ENCODE measurements at places on chromosomes 16 and 17. TPM values are rescaled to one million over a fixed set of nuclear protein-coding genes. Genes with fewer than 3 reads are reported as not detected.

DNA sequence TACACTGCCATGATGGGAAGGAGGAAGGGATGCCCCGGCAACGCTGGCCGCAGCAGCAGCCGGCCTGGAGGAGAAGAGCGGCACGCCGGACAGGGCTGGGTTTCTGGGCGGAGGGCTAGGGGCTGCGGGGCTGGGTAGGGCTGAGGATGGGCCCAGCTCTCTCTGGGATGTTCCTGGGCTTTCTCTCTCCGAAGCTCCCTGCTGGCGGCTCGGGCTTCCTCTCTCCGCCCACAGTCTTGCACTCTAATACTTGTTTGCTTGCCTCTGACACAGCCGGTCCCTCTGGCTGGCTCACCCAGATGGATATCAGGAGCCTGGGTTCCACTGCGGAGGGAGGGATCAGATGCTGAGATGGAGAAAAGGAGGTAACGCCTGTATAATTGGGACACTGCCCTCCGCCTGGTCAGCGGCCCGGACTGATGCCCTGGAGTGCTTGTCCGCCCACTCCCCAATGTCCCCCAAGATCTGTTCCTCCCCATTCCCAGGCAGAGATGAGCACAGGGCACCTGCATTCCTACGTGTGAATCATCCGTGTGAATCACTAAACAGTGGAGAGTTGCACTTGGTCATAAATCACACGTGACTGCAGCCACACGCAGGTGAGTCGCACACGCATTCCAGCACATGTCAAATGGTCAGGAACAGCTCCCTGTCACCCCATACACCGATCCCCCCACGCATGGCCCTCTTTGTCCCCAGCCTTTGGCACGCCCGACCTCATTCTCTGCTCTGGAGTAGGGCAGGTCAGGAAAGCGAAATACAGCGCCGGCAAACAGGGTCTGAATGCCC is at the start of gene ALOXE3:
Gene ALOXE3, minus strand, starts transcription at position 535 of the 789 bp plus-strand sequence. Its CDS starts 524 bp downstream, at position 11.
- DNase-seq: no peak

DNA sequence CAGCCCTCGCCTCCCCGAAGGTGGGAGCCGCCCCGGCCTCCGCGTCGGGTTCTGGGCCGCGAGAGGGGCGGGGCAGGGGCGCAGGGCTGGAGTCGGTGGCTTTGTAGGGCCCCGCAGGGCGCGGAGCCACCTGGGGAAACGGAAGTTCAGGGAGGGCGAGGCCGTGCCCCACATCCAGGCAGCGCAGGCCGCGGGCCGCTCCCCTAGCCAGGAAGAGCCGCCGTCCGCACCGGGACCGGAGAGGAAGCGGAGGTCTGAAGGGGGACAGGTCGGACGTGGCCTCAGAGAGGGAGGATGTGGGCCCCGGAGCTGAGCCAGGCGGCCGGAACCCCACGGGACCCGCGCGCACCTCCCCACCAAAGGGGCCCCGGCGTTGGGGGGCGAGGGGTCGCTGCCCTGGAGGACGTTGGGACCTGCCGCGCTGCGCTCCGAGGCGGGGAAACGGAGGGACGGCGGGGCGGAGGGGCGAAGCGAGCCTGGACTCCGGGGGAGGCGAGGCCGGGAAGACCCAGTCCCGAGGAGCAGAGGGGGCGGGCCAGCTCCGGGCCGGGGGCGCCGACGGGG is 482 bp upstream of the SLC16A3 start:
- DNase-seq: peak; percentile 89

DNA sequence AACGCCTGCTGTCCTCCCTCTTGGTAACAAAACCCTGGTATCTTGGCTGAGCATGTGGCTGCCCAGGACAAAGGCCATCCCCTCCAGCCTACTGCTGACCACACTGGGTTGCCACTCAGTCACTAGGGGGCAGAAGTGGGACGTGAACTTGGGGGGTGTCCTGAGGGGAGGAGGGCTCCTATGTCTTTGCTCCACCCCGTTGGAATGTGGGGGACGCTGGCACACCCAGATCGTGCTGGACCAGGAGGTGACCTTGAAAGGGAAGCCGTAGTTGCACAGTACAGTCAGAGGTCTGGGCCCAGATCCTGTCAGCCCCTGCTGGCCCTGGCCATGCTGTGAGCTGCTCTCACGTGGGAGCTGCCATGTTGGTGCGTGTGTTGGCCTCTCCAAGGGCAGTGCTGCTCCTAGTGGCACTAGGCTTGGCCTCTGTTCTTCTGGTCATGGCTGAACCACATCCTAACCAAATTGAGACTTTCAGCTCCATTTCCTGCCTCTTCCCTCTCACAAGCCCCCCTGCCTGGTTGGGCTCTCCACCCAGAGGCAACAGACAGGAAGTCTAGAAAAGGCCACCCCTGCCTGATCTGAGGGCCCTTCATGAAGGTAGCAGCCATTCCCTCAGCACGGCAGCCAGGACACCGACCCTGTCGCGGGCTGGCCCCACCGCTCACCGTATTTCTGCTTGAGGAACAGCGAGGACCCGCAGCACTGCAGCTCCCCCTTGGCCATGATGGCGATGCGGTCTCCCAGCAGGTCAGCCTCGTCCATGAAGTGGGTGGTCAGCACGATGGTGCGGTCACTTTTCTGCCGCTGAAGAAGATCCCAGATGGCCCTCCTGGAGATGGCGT is 29.0 kb upstream of the RNPS1 start:
- DNase-seq: peak; percentile 68

GRCh38 chr16:79188739-79189122 is 411.8 kb downstream of the MAF start:
- DNase-seq: no peak

The NME1 gene
- 29.4 TPM for total RNA-seq

GRCh38 chr17:42345396-42346073 is 42.7 kb downstream of the STAT3 start:
- peak; percentile 71 for DNase-seq

DNA sequence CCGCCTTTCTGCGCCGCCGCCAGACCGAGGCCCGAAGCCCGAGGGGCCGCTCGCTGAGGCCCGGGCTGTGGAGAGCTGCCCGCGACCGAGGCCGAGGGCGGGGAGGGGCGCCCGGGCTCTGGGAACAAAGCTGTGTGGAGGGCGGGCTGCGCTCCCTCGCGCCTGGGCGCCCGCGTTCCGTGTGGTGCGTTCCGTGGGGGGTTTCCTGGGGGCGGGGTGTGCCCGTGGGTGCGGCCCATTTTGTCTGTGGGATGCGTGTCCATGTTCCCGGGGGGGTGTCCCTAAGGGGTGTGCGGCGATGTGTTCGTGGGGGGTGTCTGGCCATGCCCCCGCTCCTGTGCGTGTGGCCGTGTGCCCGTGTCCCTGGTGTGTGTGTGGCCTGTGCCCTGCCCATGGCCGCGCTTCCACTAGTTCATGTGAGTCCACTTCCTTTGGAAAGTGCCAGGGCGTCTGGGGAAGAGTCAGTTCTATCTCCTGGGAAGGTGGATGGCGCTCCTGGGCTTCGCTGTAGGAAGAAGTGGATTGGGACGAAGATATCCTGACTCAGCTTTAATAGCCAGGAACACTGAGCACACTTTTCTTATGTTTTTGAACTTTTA is 520 bp downstream of the JPT2 start:
- DNase-seq: no peak

- DNase-seq: no peak
These were observed 4.5 kb downstream of the CD79B start for GRCh38 chr17:63927464-63928171.

DNA sequence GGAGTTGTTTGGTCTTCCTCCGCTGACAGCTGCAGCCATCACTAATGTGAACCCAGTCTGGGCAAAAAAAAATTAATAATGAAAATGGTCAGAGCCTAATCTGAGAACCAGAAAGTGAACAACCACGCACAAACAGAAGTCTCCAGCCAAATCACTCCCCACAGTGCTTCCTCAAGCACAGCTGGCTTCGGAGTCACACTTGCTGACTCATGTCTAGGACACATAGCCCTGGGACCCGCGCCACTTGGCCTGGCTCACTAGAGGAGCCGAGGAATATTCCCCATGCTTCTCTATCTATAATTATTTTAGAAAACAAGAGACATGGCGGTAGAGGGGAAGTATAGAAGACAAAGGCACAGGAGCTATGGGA is 109.1 kb downstream of the ZFHX3 start:
- DNase-seq: no peak

DNA sequence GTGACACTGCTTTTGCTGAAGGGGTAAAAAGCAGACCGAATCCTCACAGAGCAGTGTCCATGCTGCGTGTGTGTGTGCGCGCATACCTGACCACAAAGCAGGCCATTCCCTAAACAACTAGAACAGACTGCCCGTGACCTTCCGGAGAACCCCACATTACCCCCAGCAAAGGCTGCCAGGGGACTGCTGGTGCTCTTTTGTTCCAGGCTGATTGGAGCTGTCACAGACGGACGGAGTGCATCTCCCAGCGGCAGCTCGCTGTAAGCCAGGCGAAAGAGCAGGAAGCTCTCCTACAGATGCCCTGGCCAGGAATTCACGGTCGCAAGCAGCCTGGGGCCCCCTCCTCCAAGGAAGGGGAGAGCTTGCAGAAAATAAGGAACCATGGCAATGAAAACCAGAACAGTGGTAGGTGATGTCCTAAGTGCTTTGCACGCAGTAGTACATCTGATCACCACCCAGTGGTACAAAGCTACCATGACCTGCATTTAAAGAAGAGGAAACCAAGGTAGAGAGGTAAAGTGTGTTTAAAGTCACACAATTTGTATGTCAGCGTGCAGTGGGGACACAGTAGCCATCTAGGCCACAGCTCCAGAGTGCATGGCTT is 153.4 kb upstream of the DYNLRB2 start:
- no peak for DNase-seq

DNA sequence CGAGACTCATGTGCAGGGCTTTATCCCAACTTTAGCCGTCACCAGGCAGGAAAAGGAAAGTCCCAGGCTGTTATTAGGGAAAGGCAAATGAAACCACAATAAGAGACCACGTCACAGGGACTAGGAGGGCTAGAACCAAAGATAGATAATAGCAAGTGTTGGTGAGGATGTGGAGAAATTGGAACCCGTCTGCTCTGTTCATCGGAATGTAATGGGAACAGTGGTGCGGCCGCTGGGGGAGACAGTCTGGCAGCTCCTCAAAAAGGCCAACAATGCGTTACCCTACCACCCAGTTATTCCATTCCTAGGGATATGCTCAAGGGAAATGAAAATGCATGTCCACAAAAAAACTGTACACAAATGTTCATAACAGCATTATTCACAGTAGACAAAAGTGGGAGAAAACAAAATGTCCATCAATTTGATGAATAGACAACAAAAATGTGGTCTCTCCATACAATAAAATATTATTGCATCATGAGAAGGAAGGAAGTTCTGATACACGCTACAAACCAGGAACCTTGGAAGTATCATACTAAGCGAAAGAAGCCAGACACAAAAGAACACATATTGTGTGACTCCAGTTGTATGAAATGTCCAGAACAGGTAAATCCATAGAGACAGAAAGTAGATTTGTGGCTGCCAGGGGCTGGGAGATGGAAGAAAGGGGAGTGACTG is 19.5 kb upstream of the USP10 start:
- peak; percentile 18 for DNase-seq

- peak; percentile 46 for DNase-seq
These were observed 42.8 kb downstream of the MEAK7 start for GRCh38 chr16:84461413-84462295.

The FAM171A2 gene
- total RNA-seq: 1.8 TPM

The CYBA gene
- 257 TPM for total RNA-seq

The TRPV2 gene
- total RNA-seq: 86.5 TPM

The MT1A gene
- total RNA-seq: 4.9 TPM

The CACNB1 gene
- 27.5 TPM for total RNA-seq

DNA sequence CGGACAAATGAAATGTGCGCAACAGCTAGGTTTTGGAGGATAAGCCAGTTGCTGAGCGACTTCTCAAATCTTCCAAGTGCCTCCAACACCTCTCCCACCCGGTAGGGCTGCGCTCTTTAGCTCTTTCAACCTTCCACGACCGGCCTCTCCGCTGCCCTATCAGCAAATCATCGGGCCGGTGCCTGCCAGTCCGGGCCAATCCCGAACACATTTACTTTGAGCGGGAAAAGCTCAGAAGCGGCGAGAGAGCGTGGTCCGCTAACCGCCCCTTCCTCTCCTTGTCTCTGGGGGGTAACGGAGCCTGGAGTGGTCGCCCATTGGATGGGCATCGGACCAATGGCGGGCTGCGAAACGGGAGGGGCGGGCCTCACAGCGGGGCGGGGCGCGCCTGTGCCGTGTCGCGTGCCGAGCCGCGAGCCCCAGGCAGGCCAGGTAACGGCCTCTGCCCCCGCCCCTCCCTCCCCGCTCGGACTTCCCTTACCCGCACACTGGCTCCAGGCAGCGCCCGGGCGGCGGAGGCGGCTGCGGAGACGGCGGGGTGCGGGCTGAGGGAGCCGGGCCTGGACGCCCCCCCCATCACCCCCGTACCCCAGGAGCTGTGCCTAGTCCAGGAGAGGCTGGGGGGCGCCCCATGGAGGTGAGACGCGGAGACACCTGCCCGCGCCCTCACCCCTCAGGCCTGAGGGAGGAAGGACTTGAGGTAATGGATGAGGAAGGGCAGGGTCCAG is at the start of gene MEIOC:
Gene MEIOC, plus strand, starts transcription at position 486 of the 728 bp plus-strand sequence. Its CDS starts 146 bp downstream, at position 632.
- DNase-seq: no peak

The RNF222 gene
- total RNA-seq: not detected

The CDH1 gene
- 128 TPM for total RNA-seq

DNA sequence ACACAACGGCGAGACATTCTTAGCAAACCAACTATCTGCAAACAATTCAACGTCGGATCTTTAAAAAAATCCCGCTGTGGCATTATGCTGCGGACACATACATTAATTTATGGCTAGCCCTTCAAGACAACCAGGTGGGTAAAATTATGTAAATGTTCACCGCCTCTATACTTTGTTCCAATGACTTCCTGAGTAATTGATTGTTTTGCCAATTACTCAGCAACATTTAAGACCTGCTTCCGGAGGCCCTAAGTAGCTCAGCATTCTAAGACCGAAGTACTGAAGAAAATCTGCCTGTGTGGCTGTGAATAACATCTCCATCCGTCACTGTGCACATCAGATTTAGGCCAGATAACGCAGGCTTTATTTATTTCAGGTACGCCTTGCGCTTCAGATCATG is 23.3 kb downstream of the QPRT start:
- DNase-seq: no peak

- no peak for DNase-seq
These were observed 383.0 kb downstream of the CPPED1 start for GRCh38 chr16:12420661-12421209.

GRCh38 chr17:9517396-9517795 is 58.2 kb downstream of the STX8 start:
- no peak for DNase-seq

The MEIOC gene
- not detected for total RNA-seq

- no peak for DNase-seq
These were observed 282.4 kb downstream of the ABCC12 start for GRCh38 chr16:47873434-47873833.

The C16orf86 gene
- 3.8 TPM for total RNA-seq

The GRAPL gene
- 16.6 TPM for total RNA-seq

GRCh38 chr17:69912805-69913204 is 162.2 kb upstream of the KCNJ16 start:
- DNase-seq: no peak

Data from upper lobe of right lung (tissue), 1 donor.